ENCODE measurements at places on chromosomes 12 and 14. TPM values are rescaled to one million over a fixed set of nuclear protein-coding genes. Genes with fewer than 3 reads are reported as not detected.

- DNase-seq, result no peak
These were observed 831.1 kb downstream of the LRFN5 start for GRCh38 chr14:42437809-42438208.

- no peak for DNase-seq
These were observed 163.9 kb upstream of the TMTC2 start for GRCh38 chr12:82522762-82523161.

The MUCL1 gene
- total RNA-seq, result not detected

The MMP19 gene
- 1.7 TPM for total RNA-seq

The FBLN5 gene
- 3.5 TPM for total RNA-seq

Measured in activated naive CD8-positive, alpha-beta T cell treated with anti-CD3 and anti-CD28 coated beads, Interleukin-2, amount 10 ng/mL, durations not matched to agents 7 days and 5 days (primary cell).